Adipocyte (in vitro differentiated cells): ENCODE measurements at places on chromosomes 7 and 10.
A peak's percentile ranks its signal among the peaks of the same experiment; 100 is the strongest.

GRCh38 chr10:614790-615582 is 74.5 kb downstream of the DIP2C start:
- DNase-seq, result no peak

GRCh38 chr7:115135146-115135545 is 213.3 kb downstream of the MDFIC start:
- DNase-seq, result peak; percentile 13

GRCh38 chr7:664997-665735 is 61.3 kb upstream of the DNAAF5 start:
- peak; percentile 69 for DNase-seq

- DNase-seq, result no peak
These were observed 308.7 kb downstream of the PTEN start for GRCh38 chr10:88172159-88172558.

DNA sequence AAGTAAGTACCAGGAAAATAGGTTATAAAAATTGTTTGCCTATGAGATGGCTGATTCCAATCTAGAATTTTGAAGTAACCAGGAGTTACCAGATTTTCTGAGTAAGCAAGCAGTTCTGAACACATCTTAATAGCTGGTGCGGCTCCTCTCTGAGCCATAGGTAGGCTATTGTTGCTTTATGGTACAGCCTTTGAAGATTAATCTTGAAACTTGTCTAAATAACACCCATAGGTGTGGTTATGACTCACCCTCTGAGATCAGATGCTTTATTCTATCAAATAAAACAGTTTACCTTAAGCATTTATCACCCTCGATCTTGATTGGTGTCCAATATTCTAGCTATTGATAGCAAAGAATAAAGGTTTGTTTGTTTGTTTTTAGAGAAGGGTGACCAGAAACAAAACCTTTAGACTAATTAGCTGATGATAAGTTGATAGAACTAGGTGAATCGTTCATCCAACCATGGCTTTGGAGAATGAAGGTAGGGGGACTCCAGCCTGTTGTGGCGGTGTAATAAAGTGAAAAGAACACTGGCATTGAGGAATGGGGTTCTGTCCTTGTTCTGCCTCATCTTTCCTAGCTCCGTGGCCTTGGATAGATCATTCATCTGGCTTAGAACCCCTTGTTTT is 72.2 kb downstream of the VTI1A start:
- no peak for DNase-seq

- DNase-seq, result no peak
These were observed 25.6 kb upstream of the CELF2 start for GRCh38 chr10:10992072-10992471.
